Activated CD4-positive, alpha-beta T cell treated with anti-CD3 and anti-CD28 coated beads, Interleukin-2, amount 10 ng/mL, durations not matched to agents 7 days and 5 days (primary cell): ENCODE measurements at places on chromosomes 11 and 22. TPM values are rescaled to one million over a fixed set of nuclear protein-coding genes. Genes with fewer than 3 reads are reported as not detected.

DNA sequence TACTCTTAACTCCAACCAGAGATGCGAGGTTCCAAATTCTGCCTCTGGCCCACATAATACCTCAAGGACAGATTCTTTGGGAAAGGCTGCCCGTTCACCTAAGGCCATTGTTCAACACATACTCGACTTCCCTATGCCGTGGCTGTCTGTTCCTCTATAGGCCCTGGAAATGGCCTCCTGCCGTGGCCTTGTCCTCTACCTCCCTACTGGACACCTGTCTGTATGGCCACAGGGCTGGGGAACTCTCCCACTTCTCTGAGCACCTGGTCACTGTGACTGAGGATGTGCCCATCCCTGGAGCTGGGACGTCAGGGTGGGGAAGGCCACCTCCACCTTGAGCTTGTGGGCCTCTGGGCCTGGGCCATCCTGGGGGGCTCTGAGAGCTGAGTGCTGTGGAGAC is 340.5 kb upstream of the B3GAT1 start:
- no peak for DNase-seq
- no peaks in the 10 kb centered on the region for H3K36me3 ChIP-seq
- H3K4me1 ChIP-seq = no peaks in the 10 kb centered on the region

GRCh38 chr11:74138572-74138971 is 32.2 kb downstream of the C2CD3 start:
- no peak overlapping the region for H3K27ac ChIP-seq
- H3K4me3 ChIP-seq = no peak overlapping the region
- no peaks in the 10 kb centered on the region for H3K4me1 ChIP-seq
- H3K36me3 ChIP-seq = peaks cover 20% of the 10 kb centered on the region

Gene FDX1
- total RNA-seq = 8.2 TPM

Gene BAD
- 34.2 TPM for total RNA-seq

DNA sequence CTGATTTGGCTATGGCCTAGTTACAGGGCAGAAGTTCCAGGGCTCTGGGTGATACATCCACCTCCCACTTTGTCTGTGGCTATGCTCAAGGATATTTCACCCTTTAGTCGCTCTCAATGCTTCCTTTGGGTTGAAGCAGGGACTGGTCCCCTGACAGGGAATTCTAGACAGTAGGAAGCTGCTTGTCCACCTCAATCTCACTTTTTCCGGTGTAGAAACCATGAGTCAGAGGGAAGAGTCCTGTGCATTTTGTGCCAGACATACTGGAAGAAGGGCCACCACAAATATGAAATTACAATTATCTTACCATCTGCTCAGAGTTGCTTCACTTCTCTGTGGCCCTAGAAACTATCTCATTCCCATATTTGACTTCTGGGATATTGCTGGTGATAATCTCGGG is 413.7 kb upstream of the FAT3 start:
- no peaks in the 10 kb centered on the region for H3K27me3 ChIP-seq
- no peaks in the 10 kb centered on the region for H3K36me3 ChIP-seq
- H3K4me1 ChIP-seq = no peaks in the 10 kb centered on the region
- no peak overlapping the region for H3K4me3 ChIP-seq
- DNase-seq = no peak

Gene OR5P2
- total RNA-seq = not detected
